ENCODE measurements at places on chromosomes 13 and 19.

DNA sequence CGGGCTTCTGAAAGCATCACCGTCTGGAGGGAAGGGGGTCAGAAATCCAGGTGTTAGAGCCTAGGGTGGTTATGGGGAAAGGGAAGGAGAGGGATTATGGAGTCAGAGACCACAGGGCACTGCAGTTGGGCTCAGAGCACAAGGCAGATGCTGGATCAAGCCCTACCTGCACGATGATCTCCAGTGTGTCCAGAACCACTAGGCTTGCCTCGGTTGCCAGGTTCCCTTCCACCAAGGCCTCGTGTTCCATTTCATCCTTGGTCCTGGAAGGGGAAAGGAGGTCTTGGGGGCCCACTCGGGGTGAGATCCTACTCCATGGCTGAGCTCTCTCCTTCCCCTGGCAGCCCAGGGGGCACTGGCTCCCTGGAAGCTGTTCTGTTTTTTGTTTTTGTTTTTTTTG lies 17.0 kb upstream of the KANK2 start:
- no peak for DNase-seq

DNA sequence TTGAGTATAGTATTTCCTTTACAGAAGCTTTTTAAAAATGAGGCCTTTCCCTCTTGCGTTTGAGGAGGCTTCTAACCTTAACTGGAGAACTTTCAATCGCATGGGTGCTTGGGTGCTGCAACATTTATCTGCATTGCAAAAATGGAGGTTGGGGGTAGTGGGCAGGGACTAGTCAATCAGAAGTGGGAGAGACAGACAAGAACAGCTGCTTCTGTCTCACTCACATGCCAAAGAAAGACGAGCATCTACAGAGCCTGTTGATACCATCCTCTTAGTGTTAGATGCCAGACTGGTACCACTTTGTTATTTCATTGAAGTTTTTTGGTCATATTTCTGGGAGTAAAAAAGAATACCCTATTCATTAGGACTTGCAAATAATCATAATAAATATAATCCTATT lies 1292.2 kb downstream of the UQCRFS1 start:
- DNase-seq = no peak

GRCh38 chr13:109385242-109385560 lies 401.2 kb downstream of the IRS2 start:
- no peak for DNase-seq

DNA sequence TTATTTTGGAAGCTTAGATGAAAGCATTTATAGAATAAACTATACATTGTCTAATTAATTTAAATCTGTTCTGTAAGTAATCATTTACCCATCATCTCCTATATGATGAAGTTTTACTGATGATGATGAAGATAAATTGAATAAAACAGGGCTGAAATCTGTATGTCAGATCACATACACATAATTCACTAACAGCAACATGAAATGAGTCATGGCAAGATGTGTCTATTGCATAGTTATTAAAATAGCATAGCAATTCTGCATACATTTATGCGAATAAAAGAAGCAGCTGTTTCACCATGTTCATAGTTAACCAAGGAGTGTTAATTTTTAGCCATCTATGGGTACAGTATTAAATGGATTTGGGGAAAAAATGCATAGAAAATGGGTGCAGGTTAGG lies 424.9 kb downstream of the LIG4 start:
- DNase-seq = no peak

- DNase-seq = no peak
Observed at GRCh38 chr13:91313581-91313980, 33.9 kb upstream of the MIR17HG start.

DNA sequence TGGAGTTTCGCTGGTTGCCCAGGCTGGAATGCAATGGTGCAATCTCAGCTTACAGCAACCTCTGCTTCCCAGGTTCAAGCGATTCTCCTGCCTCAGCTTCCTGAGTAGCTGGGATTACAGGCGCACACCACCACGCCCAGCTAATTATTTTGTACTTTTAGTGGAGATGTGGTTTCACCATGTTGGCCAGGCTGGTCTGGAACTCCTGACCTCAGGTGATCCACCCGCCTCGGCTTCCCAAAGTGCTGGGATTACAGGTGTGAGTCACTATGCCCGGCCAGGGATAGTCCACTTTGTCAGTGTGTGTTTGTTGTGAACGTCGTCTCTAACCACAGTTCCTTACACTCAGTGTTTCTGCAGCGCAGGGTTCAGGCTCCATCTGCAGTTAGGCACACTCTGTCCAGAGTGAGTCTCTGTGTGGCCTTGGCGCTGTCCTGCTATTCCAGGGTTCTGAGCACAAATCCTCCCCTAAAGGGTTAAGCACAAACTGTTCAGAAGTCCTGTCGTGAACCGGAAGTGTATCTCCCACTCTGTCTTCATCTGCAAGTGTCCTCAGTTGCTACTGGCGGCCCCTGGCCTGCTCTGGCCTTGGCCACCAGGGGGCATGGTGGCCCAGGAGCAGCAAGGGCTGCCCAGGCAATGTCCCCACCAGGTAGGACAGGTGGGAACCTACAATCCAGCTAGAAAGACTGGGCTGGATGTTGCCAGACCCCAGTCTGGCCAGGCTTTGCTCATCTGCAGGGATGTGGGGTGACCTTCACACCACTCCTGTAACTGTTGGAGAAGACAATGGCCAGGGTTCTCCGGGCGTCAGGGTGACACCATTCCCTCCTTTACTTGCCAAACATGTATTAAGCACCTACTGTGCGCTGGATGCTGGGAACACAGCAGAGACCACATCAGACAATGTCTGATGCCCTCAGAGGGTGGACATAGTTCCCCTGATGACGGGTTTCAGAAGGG lies 38.8 kb upstream of the GATAD2A start:
- DNase-seq = peak; percentile 81

- DNase-seq = no peak
Observed at GRCh38 chr13:74004109-74004508, 130.1 kb downstream of the KLF12 start.

GRCh38 chr13:22178878-22179277 lies 508.0 kb downstream of the FGF9 start:
- DNase-seq = no peak

GRCh38 chr19:11420429-11421370 lies 1.6 kb upstream of the RGL3 start:
- no peak for DNase-seq

DNA sequence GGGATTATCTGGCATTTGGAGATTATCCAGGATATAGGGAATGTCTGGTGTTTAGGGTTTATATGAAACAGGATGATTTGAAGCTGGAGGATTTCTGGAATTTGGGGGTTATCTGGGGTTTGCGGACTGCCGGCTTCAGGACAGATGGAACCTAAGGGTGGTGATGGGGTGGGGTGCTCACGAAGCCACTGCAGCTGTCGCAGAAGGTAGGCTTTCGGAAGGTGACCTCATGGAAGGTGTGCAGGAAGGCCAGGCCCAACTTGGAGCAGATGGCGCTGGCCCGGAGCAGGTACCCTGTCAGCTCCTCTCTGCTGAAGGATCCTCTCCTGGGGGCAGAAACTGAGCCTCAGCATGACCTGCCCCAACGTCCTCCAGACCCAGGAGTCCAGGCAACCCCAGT lies 9.6 kb downstream of the FAM98C start:
- no peak for DNase-seq

DNA sequence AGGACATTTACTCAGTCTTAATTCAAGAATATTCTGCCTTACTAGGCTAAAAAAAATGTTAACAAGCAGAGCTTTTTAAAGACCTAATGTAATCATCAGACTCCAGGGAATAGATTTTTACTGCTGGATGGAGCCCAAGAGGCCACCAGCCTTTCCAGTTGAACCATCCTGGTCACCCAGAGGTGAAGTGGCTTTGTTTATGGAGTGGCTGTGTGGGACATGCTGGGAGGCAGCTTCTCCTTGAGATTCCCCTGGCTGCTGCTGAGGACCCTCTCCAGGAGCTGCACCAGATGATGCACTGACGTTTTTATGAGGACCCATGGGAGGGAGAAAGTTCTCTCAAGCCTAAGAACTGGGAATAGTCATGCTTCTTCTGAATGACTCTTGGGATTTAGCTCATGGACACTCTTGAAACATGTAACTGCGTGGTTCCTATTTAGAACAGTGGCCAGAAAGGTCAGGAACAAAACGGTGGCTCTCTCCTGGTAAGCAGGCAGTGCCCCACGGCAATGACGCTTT lies 205.9 kb upstream of the MIR17HG start:
- DNase-seq = no peak

GRCh38 chr19:12864143-12864542 lies 17.1 kb downstream of the DNASE2 start:
- DNase-seq = no peak

GRCh38 chr13:29933401-29933800 lies 83.0 kb upstream of the UBL3 start:
- DNase-seq = no peak

DNA sequence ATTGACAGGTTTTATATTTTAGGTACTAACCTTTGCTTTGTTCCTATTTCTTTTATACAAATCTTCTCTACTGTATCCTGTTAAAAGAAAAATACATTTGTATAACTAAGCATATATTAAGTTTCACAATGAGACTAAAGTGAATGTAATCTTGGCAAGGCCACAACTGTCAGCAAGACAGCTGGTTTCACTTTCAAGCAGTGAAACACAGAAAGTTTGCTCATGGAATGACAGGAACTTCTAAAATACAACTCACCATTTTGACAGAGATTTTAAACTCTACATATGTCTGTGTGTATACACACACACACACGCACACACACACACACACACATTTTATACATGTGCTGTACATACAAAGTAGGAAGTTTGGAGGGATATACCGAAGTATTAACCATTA lies 53.3 kb downstream of the PARP4 start:
- DNase-seq = no peak

GRCh38 chr13:113820813-113821651 lies 42.8 kb downstream of the GAS6 start:
- DNase-seq = no peak

DNA sequence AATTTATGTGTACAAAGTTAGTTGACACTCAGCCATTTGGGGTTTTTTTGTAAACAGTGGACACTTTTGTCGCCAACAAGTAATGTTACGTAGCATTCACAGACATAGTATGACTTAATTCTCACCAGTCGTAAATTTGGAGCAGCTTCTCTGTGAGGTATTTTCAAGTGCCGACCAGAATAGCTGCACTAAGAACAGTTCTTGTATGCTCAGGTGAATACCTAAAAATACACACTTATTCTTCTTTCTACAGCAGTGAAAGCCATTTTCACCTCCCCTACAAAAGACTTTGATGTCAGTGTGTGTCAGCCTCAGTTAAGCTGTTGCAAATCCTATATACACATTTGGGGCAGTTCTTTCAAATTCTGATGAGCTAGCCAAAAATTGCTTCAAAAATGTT lies 206.5 kb downstream of the ENOX1 start:
- DNase-seq = no peak

- no peak for DNase-seq
Observed at GRCh38 chr19:377801-378581, 31.0 kb downstream of the C2CD4C start.

- no peak for DNase-seq
Observed at GRCh38 chr19:35027851-35028599, 2.2 kb upstream of the SCN1B start.

DNA sequence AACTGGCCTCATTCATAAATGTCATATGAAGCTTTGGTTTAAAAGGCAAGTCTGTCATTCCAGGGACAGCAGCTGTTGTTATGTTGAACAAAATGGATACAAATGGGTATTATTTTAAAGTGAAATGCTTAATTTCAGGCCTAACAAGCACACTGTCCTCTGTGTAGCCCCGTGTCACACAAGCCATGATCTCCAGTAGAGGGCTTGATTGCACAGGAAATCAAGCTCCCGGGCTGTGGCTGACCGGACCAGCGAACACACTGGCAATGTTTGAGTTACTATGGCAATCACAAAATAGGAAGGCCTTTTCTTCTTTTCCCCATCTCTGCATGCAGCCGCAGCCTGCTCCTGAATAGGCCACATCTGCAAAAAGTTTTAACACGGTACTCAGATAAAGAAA lies 64.0 kb upstream of the GSX1 start:
- DNase-seq = no peak

GRCh38 chr19:11560404-11561051 lies 1.5 kb upstream of the ELOF1 start:
- peak; percentile 82 for DNase-seq

- no peak for DNase-seq
Observed at GRCh38 chr19:18431351-18432197, 6.4 kb downstream of the ISYNA1 start.

- no peak for DNase-seq
Observed at GRCh38 chr19:13028027-13028426, 32.8 kb downstream of the NFIX start.

- no peak for DNase-seq
Observed at GRCh38 chr13:98483601-98484288, 93.2 kb downstream of the STK24 start.

DNA sequence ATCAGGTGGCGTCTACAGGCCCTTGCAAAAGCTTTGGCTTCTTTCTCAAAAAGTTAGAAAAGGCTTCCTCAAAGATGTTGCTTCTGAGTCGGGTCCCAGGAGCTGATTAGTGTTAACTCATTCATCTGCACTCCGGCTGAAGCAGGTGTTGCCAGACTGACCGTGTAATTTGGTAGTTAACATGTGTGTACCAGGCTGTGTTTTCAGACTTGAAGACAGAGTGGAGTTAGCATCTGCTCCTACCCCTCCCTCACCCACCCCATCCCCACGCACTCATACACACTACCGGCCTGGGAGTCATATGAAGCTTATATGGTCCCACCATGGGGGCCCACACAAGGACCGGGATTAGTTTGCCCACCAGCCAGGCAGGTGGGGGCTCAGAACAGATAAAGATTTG lies 111.5 kb downstream of the DNAJC15 start:
- no peak for DNase-seq

GRCh38 chr19:27672309-27673047 lies 1540.5 kb downstream of the UQCRFS1 start:
- DNase-seq = no peak

- no peak for DNase-seq
Observed at GRCh38 chr13:98913741-98914140, 64.1 kb downstream of the DOCK9 start.

- DNase-seq = no peak
Observed at GRCh38 chr19:2949939-2950285, 5.1 kb upstream of the ZNF77 start.

DNA sequence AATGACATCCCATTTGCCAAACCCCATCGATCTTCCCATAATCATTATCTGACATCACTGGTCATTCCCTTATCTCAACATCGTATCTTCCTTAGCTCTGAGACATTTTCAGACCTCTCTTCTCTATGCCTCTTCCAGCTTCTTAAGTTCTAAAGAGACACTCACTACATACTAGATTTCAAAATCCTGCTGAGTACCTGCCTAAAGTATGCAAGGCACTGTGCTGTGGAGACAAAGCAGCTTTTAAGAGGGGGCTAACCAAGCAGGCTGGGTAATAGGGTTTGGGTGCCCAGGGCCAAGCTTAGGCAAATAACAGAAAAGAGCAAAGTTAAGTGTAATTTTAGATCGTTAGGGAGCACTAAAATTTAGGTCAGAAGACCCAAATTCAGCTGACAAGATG lies 3.4 kb upstream of the POMP start:
- no peak for DNase-seq

GRCh38 chr19:48274173-48274572 lies 4.3 kb downstream of the ZNF114 start:
- DNase-seq = no peak
